ENCODE measurements at places on chromosomes 6 and 20.

GRCh38 chr6:125974214-125974866 is 12.0 kb upstream of the TRMT11 start:
- peak; percentile 86 for DNase-seq

GRCh38 chr6:27100921-27101320 is 146.6 kb upstream of the PRSS16 start:
- no peak for DNase-seq

DNA sequence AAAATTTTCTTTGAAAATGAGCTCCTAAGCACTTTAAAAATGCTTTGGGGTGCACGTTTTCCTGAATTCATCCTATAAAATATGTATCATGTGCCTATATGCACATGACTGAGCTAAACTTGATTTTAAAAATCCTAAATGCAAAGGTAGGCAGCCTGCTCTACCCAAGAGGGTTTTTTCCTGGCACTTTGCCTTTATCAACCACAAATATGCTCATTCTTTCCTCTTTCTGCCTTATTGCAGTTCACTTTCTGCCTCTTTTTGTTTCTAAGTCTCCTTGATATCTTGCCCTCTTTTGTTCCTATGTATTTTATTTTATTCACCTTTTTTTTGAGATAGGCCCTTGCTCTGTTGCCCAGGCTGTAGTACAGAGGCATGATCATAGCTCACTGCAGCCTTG is 229.3 kb downstream of the GRM1 start:
- no peak for DNase-seq

GRCh38 chr6:18561037-18561750 is 174.0 kb downstream of the RNF144B start:
- no peak for DNase-seq
